Activated CD8-positive, alpha-beta memory T cell treated with anti-CD3 and anti-CD28 coated beads, Interleukin-2, amount 50 U/mL, for 4 hours (primary cell): ENCODE measurements at places on chromosomes 3 and 15.

DNA sequence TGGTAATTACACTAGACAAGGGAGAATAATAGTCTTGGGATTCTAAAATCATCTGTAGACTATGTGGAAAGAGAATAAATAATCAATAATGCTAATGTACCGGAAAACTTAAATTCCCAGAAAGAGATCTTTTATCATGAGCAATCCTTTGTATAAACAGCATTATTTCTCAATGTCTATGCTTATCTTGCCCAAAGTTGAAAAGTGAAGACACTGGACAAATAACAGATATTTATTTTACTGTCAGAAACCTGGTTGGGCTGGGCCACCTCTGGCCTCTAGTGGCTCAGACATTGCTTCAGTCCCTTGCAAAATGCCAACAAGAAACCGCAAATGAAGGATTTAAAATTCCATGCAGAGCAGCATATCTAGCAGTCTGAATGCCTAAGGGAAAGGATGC lies 409.9 kb downstream of the FHIT start:
- DNase-seq = no peak

GRCh38 chr3:196341137-196341536 lies 2.9 kb upstream of the TM4SF19 start:
- no peak for DNase-seq

DNA sequence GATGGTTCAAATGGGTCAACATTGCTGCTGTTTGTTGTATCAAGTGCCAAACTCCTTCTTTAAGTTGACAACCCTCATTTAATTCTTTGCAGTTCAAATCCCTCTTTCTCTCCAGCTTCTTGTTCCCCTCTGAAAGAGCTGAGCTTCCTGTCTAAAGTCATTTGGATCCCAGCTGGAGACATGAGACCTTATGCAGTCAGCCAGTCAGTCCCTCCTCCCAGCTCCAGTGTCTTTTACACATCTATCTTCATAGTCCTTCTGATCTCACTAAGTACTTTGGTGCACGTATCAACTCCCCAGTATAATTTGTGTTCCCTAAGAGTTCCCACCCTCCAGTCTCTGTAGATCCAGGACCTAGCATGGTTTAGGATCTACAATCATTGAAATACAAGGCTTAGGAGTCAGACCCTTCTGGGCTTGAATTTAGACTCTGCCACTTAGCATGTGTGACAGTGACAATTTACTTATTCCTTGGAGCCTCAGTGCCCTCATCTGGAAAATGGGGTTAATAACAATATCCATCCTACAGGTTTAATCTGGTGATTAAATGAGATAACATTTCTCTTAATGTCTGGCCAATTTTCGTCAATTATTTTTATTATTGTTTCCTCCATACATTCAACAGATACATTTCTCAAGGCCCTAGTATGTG lies 102.8 kb upstream of the SEMA6D start:
- DNase-seq = no peak

DNA sequence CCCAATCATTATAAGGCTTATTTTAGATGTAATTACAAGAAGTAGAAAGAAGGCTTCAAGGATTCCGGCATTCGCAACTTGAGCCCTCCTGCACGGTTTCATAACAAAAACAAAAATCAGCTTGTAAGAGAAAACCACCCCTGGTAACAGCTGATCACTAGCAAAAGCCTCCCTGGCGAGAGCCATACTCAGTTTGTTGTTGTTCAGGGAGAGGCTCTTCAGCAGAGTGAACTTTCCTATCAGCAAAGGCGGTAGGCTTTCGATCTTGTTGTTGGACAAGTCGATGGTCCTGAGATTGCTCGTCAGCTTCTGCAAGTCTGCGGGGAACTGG lies 710 bp downstream of the LRRC57 start:
- no peak for DNase-seq

GRCh38 chr15:55802600-55803376 lies 59.8 kb upstream of the PRTG start:
- no peak for DNase-seq

- no peak for DNase-seq
Measured at GRCh38 chr15:89119489-89120478, 31.5 kb downstream of the ABHD2 start.

GRCh38 chr3:30354513-30354912 lies 251.9 kb upstream of the TGFBR2 start:
- DNase-seq = no peak

DNA sequence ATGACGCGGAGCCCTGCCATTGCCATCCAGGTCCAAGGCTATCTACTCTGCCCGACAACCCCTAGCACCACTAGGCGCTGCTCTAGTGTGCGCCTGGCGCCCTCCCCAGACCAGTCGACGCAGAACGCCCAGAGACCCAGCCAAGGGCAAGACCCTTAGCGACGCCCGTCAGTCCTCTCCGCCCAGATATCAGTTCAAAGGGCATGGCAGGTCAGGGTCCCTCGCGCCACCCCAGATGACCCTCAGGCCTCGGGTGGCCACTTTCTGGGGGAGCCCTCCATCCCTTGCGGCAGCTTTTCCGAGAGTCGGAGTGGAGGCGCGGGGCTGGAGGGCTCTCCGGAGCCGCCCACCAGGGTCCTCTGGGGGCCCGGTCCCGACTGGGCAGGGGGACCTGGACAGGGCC lies 371 bp upstream of the CLSTN2 start:
- DNase-seq = no peak

- DNase-seq = no peak
Measured at GRCh38 chr3:160403028-160403545, 3.6 kb downstream of the SMC4 start.

DNA sequence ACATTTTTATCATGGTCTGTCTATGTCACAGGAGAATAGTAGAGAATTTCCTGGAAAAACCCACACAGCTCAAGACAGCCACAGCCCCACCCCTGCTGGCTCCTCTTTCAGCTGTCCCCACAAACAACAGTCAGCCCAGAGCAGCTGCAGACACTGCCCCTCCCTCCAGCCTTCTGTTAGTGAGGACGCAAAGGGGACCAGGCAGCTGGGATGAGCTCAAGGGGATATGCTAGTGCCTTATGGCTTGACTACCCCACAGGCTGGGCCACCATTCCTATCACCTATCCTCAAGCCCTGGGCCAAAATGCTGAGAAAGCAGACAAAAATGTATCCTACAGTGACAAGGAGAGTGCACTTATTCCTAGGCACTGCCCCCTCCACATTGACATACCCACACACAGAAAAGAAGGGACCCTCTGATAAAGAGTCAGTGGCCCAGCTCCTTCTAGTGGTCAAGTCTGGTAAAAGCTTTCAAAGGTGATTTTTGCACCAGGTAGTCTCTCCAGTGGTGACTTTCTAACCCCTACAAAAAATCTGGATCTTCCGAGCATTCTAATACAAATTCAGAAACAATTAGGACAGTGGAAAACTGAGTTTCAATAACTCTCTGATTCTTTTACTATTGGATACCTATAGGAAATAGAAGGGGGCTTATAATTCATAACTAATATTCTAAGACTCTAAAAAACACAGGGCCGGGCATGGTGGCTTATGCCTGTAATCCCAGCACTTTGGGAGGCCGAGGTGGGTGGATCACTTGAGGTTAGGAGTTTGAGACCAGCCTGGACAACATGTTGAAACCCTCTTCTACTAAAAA lies 3.0 kb upstream of the MAP1A start:
- DNase-seq = no peak

- no peak for DNase-seq
Measured at GRCh38 chr3:61015859-61016258, 235.4 kb downstream of the FHIT start.

DNA sequence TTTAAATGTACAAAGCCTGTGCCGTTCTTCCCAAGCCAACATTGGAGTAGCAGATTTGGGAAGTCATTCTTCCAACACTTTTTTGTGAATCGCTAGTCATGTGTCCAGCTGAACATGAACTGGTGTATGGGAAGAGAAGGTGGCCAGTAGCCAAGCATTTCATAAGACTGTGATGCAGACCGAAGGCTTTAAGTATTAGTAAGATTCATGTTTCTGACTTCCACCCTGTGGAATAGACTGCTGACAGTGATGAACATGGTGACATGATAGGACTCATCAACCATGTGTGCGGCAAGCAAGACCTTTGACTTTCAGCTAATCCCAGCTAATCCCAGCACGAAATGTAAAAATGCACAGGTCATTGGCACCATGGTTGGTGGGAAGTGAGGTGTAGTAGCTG lies 48.3 kb upstream of the THSD4 start:
- DNase-seq = no peak

GRCh38 chr3:70631716-70632307 lies 319.4 kb upstream of the MDFIC2 start:
- DNase-seq = no peak

DNA sequence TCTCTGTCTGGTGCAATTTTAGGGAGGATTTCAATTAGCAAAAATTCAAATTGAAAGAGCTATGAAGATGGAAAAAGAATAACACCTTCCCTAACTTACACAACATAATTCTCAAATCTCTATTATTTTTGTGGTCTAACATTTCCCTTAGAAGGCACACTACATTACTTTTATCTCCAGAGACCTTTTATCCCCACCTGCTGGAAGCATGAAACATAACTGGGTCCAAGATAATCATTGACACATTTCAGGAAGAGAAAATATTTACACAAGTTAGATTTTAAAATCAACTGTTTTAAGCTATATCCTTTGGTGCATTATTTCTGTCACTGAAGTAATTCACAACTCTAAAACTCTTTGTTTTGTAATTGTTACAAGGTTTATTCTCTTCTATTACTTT lies 779.5 kb downstream of the ROBO1 start:
- DNase-seq = no peak

- DNase-seq = no peak
Measured at GRCh38 chr15:63133786-63134185, 12.1 kb downstream of the LACTB start.

- DNase-seq = no peak
Measured at GRCh38 chr3:114711321-114711886, 417.6 kb downstream of the TIGIT start.

DNA sequence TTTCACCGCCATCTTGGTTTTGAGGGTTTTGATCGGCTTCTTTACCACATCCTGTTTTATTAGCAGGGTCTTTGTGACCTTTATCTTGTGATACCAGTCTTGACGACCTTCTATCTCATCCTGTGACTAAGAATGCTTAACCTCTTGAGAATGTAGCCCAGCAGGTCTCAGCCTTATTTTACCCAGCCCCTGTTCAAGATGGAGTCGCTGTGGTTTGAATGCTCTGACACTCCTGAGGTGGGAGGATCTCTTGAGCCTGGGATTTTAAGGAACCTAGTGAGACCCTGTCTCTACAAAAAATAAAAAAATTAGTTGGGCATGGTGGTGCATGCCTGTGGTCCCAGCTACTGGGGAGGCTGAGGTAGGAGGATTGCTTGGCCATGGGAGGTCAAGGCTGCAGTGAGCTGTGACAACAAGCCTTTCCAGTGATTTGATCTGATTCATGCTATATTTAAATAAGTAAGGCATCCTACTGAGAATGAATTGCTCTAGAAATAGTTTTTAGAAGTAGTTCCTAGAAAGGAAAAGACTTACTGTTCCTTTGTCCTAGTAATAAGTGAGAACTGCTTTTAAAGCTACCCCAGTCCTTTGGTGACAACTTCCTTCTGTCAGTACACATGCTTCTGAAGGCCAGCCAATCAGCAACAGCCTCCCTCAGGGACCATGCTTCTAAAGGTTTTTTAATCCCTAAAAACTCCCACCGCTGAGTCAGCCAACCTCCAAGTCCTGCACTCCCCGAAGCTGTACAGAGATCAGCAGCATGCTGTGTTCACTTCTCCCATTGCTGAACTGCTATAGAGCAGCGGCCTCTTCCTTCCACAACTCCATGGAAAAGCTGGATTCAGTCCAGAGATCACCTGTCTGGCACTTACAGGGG lies 9.1 kb upstream of the CEMIP start:
- no peak for DNase-seq

DNA sequence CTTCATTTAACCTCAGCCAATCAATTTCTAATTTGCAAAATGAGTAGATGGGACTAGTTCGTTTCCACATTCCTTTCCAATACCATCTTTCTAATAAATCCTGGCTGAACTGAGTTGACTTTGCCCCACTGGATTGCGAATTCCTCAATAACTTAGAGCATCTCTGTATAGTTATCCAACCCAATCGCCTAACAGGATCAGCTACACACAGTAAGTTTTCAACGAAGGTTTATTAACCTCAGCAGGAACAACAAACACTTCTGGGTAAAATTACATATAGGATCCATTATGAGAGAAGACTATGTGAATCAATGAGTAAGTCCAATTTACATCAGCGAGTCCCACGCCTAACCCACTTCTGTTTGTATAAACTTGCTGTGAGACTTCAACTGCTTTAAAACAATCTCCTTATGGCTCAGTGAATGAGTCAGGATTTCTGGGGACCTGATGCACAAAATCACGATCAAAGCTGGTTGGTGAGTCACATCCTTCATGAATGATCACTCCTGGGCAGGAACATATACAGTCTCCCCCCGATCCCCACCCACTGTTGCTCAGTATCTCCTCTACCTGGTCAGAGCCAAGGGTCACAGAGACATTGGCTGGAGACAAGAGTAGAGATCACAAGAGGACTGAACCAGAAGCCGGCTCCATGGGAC lies 142.8 kb downstream of the EDEM1 start:
- DNase-seq = no peak

GRCh38 chr15:42939841-42940240 lies 19.3 kb upstream of the TTBK2 start:
- no peak for DNase-seq

DNA sequence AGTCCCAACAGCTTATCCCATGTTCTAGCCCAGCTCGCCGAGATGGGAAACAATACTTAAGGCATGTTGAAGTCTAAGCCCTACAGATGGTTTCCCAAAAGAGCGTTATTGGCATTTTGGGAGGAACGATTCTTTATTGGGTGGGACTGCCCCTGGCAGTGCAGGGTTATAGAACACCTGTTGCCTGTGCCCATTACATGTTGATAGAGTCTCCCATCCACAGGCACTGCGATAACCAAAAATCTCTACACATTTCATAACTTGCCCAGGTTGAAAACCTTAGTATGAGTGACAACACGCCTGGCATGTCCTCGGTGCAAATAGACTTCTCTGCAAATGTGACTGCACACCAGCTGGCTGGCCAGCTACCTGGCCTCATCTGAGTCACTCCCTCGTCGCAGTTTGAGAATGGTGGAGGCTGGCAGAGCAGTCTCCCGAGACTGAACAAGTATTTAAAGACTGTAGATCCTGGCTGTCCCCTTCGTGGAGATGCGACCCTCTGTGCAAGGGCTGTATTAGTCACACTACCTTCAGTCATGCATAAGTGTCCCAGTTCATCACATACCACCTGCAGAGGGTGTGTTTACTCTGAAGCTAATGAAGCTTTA lies 18.7 kb downstream of the ZNF80 start:
- no peak for DNase-seq

DNA sequence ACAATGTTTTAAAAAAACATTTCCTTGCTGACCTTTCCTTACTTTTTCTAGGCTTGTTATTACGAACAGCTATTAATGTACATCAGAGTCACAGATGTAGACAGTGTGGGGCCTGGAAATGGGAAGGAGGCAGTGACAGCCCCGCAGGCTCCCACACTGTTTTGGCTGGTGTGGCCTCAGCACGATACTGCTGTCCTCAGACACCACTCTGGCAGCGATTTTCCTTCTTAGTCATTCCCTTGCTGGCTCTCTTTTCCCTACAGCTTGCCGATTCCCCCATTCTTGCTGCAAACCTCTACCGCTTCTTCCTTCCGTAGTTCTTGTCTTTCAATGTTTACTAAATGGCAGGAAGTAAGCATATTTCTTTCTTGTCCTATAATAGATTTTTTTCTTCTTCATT lies 113.1 kb downstream of the ABI3BP start:
- no peak for DNase-seq

GRCh38 chr3:149267565-149267964 lies 45.9 kb upstream of the CP start:
- DNase-seq = no peak

GRCh38 chr3:77524946-77525682 lies 485.2 kb downstream of the ROBO2 start:
- no peak for DNase-seq
